ENCODE measurements at places on chromosomes 1 and 21.

GRCh38 chr1:168261390-168261789 lies 19.3 kb upstream of the TBX19 start:
- peak; percentile 54 for DNase-seq

DNA sequence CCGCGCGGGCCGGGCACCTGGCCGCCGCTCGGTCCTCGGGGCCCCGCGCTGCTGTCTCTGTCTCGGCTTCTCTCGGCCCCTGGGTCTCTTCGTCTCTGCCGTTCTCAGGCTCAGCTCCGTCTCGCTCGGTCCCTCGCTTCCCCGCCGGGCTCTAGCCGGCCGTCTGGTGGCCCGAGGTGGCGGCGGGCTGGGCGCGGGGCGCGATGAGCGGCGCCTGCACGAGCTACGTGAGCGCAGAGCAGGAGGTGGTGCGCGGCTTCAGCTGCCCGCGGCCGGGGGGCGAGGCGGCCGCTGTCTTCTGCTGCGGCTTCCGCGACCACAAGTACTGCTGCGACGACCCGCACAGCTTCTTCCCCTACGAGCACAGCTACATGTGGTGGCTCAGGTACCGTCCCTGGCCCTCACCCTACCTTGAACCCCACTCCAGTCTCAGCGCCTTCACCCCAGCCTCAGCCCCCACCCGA lies 355 bp downstream of the SHISAL2A start:
- no peak for DNase-seq

DNA sequence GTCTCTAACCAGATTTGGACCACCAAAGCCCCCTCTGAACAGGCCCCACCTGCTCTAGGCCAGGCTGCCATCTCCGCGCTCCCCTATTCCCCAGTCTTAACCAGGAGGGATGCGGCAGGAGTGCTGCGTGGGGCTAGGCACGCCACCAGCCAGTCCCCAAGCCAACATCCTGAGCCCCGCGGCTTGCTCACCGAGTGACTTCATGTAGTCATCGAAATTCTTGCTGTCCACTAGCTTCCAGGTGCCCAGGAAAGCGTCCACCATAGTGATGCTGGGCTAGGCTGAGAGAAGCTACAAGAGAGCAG lies 173 bp downstream of the FABP3 start:
- no peak for DNase-seq

DNA sequence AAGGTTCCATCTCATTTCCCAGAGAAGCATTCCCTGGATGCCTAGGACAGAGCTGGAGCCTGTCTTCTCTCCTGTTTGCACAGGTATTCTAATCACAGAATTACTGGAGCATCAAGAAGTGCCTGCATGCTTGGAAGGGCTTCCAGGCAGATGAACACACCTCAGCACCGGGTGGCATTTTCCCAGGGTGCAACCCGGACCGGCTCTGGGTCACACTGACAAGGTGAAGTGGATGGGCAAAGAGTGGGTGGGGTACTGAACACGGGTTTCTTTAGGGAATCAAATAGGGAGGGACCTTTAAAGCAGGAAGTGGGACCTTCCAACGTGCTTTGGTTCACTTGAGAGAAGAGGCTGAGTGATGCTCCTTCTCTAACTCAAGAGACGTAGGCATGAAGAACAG lies 7.1 kb upstream of the PEF1 start:
- no peak for DNase-seq

- DNase-seq: no peak
Measured at GRCh38 chr1:145918992-145919939, 749 bp upstream of the PEX11B start.

- DNase-seq: no peak
Measured at GRCh38 chr1:162663086-162663485, 30.8 kb downstream of the DDR2 start.

- DNase-seq: no peak
Measured at GRCh38 chr1:116405241-116406135, 32.4 kb downstream of the ATP1A1 start.

GRCh38 chr1:30509670-30510069 lies 213.7 kb downstream of the MATN1 start:
- no peak for DNase-seq

DNA sequence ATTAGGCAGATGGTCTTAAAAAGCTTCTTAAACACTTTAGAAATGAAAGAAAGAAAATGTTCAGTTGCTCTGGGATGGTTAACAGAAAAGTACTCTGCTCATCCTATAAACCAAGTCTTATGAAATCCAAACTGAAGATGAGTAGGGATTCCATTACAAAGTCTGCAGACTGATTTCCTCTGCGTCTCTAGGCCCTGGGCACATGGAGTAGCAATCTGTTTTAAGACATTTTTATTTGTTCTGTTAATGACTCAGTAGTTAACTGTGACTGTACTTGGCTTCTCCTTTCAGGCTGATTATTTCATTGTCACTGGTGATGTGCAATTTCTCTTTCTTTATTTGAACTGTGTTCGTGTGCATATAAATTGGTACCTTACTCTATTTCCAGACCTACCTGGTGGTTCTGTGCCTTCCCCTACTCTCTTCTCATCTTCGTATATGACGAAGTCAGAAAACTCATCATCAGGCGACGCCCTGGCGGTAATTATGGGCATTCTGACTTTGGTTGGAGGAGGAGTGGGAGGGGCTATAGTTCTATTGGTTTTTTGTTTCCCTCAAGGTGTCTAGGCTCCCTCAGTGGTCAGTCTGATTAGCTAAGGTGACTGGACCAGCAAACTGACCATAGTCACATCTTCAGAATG lies 30.6 kb downstream of the ATP1A1 start:
- DNase-seq: no peak

GRCh38 chr1:159664247-159664646 lies 50.1 kb downstream of the CRP start:
- DNase-seq: no peak

- no peak for DNase-seq
Measured at GRCh38 chr1:227562933-227563323, 428 bp upstream of the ZNF678 start.

- no peak for DNase-seq
Measured at GRCh38 chr1:106798991-106799390, 257.5 kb upstream of the PRMT6 start.

GRCh38 chr1:168280296-168280927 lies at the start of gene TBX19:
TSS of gene TBX19 (plus strand) at chr1:168280877. CDS start at chr1:168281091, 214 bp downstream.
- DNase-seq: no peak

DNA sequence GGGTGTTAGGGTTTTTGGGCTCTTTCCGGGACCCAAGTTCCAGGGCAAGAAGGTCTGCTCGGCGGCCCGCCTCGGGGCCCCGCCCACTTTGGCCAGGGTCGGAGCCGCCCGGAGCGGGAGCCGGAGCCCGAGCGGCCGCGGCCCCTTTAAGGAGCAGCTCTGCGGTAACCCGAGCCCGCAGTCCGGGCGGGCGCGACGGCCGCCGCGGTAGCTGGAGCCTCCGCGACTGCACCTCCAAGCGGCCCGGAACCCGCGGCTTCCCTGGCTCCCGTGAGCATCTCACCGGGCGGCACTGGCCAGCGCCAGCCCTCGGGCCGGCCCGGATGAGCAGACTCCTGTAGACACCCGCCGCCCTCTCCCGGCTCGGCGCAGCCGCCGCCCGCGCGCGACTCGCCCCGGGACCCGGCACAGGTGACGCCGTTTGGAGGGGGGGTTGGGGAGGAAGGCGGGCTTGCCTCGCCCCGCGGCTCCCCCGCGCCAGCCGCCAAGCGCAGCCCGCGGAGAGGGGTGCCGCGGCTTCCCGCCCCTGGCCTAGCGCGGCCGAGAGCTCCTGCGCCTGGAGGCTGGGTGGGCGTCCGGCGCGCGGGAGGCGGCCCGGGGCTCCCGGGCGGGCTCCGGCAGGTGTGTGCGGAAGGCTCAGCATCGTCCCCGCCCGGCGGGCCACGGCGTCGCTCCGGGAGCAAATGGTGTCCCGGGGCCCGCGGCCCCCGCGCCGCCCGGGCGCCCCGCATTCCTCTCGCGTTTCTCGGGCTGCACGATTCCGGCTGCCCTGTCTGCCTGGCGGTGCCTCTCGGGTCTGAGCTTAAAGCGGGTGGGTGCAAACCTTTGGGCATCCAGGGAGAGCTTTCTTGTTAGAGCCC lies at the start of gene TLCD4:
TLCD4 (plus strand) TSS at position 149 of the 860 bp plus-strand sequence. CDS start 26,547 bp downstream, outside the sequence.
- no peak for DNase-seq

- no peak for DNase-seq
Measured at GRCh38 chr1:47487850-47488450, 50.1 kb downstream of the FOXD2 start.

Measured in GM04503 (cell line).